SIG-M5 (cell line): ENCODE measurements at places on chromosomes 4 and X.

DNA sequence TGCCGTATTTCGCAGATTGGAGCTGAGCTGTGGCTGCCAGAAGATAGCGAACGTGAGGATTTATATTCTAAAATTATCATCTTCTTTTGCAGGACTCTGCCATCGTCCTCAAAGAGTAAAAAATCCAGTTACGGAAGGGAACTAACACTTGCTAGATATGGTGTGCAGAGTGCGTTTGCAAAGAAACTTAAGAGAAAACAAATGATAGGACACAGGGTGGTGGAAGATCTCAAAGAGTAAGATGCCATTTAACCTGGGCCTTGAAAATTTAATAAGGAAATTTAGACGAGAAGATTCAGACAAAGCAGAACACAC lies 566 bp downstream of the LARP7 start:
- DNase-seq: no peak

- no peak for DNase-seq
These were observed 216.3 kb downstream of the HHIP start for GRCh38 chr4:144862210-144862609.

DNA sequence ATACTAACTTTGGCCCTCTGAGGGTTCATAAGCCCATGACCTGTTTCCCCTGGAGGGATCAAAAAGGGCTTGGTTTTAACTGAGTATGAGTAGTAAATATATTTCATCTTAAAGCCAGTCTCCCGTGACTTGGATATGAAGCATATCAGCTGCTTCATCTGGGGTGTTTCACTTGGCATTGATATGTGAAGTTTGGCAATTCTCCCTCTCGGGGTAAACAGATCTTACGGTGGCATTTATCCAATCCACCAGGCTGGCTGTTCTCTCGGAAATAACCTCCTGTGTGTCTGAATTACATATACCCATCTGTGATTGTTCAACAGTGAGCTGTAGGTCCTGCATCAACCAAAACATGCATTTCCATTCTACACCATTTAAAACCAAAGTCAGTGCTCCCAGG lies 130.7 kb downstream of the ADAM29 start:
- no peak for DNase-seq

DNA sequence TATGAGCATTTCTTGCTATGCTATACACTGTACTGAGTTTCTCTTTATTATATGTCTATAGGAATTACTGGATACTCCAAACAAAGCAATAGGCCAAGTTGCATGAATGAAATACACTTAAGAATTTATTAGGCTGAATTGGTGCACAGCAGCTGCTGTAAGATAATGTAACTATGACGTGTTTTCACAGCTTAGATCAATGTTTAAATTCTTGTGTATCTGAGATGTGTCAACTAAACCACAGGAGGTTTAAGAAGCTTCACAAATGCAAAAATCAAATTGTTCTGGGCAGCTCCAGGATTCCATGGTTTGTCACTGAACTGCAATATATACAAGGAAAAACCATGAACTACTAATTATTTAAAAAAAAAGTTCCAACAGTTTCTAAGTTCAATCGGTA lies 156.7 kb downstream of the MAPK10 start:
- DNase-seq: no peak

DNA sequence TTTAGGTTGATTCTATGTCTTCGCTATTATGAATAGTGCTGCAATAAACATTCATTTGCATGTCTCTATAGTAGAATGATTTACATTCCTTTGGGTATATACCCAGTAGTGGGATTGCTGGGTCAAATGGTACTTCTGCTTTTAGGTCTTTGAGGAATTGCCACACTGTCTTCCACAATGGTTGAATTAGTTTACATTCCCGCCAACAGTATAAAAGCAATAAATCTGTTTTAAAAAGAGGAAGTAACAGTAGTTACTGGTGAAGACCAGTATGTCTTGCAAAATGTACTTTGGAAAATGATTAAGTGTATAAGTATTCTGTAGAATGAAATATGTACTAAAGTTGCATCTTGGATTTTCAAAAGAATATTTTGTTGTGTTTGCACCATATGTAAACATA lies 77.3 kb downstream of the SHROOM4 start:
- DNase-seq: no peak

GRCh38 chrX:100363896-100364295 lies 46.2 kb downstream of the PCDH19 start:
- DNase-seq: no peak

DNA sequence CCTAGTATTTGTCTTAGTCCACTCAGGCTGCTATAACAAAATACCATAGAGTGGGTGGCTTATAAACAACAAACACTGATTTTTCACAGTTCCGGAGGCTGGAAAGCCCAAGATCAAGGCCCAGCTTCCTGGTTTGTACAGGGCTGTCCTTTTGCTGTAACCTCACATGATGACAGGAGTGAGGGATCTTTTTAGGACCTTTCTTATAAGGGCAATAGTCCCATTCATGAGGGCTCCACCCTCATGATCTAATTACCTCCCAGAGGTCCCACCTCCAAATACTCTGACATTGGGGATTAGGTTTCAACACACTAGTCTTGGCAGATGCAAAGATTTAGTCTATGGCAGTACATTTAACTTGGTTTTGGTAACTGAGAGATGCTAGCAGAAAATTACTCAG lies 20.9 kb downstream of the GPAT3 start:
- no peak for DNase-seq
